ENCODE measurements at places on chromosomes 11 and 22. TPM values are rescaled to one million over a fixed set of nuclear protein-coding genes. Genes with fewer than 3 reads are reported as not detected.

- no peak for DNase-seq
Observed at GRCh38 chr11:64711956-64712362, 11.0 kb downstream of the NRXN2 start.

GRCh38 chr11:69899957-69900821 is 81.0 kb upstream of the FGF3 start:
- no peak for DNase-seq

GRCh38 chr22:33867118-33867866 is 53.0 kb downstream of the LARGE1 start:
- no peak for DNase-seq

DNA sequence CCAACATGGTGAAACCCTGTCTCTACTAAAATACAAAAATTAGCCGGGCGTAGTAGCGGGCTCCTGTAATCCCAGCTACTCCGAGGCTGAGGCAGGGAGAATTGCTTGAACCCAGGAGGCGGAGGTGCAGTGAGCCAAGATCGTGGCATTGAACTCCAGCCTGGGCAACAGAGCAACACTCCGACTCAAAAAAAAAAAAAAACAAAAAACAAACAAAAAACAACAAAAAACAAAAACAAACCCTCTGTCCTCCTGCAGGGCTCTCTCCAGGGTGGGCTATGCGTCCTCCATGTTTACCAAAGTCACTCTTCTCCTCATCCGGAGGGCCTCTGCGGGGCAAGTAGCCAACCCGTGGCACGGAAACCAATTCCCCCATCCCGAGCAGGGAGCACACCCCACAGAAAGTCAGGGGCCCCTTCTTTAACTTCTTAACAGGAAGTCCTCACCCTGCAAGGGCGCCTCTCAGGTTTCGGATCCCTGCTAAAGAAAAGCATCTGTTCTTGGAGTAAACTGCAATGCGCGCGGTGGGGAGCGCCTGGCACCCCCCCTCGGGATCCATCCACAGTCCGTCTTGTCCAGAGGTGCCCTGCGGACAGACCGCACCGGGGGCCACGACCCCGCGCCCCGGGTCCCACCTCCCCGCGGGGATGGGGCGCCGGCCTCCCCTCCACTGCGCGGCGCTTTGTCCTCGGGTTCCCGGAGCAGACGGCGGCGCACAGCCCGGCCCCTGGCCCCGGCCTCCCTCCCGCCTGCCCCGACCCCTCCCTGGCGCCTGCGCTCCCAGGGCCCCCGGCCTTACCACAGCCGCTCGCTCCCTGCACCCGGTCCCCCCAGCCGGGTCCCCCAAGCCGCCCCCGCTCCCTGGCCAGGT is 712 bp downstream of the CERK start:
- DNase-seq: peak; percentile 41

GRCh38 chr11:68010090-68011041 is at the start of gene ALDH3B1:
TSS of gene ALDH3B1 (plus strand) at chr11:68010327. CDS start at chr11:68015298, 4,971 bp downstream.
- no peak for DNase-seq

DNA sequence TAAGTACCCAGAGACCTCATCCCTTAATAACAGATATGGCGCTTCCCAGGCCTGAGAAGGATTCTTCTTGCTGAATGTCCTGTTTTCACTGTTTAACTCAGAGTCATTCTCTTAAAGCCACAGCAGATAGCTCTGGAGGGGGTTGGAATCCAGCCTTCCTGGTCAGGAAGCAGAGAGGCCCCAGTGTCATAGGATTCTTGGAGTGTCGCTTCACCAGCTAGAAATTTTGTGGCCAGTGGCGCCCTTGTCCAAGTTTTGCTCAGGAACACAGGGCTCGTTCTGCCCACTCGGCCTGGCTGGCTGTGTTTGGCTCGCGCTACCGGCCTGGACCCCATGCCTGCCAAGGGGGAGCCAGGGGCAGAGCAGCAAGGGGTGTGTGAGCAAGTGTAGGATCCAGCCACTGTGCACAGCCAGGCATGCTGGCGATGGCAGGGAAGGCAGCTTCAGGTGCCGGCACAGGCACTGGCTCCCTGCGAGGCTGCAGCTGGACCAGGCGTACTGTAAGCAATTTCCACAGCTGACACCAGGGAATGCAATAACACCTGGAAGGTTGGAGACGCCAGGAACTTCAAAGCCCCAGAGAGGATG is 214.8 kb upstream of the SESN3 start:
- no peak for DNase-seq

DNA sequence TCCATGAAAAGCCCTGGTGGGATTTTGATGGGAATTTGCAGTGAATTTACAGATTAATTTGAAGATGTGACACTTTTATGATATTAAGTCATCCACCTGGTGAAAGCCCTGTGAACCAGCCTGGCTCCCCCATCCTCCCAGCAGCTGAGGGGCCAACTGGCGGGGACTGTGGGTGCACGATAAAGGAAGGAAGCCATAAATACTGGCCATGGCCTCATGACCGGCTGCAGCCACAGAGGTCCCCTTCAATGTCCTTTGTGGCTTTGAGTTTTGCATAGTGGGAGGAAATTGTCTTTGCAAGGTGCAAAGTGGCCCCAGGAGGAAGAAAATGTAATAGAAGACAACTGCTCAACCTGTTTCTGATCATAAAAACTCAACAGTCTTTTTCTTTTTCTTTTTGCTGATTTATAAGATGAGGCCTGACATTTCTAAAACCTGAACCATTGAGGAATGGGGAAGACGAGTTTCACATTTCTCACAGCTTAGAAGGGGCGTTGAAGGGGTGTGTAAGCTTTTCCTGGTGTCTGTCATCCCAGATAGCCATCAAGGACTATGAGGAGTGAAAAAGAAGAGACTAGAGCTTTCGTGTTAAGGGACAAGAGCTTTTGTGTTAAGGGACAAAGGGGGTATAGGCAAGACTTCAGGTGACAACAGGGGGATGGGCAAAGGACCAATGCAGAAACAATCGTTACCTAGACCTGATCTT is 6.3 kb upstream of the NDUFV1 start:
- no peak for DNase-seq

DNA sequence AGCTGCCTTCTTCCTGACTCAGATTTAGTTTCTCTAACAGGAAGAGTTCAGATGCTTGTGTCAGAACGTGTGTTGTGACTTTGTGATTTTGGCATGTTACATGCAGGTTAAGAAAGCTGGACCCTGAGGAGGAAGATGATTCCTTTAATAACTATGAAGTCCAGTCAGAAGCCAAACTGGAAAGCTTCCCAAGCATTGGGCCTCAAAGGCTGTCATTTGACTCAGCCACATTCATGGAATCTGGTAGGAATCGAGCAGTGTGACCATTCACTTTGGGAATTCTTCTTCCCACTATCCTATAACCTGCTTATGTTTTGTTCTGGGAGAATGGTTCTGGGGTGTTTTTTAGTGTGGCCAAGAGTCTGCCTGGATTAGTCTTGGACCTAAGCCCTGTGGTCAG is 48.0 kb downstream of the CABIN1 start:
- no peak for DNase-seq

- DNase-seq: no peak
Observed at GRCh38 chr11:88415495-88415894, 78.0 kb upstream of the CTSC start.

DNA sequence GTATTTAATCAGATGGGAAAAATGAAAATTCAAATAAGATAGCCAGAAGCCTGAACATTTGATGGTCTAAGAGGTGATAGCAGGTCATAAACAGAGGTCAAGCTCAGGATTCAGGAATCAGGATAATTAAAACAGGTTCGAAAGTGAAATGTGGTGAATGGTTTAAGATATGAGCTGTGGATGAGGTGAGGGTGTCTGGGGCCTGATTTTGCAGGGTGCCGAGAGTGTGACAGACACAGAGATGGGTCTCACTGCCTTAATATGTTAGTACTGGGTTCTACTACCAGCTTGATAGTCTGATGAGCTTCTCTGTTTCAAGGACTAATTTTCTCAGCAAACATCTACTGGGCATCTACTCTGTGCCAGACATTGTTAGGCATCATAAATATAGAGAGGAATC is 19.9 kb upstream of the EMSY start:
- DNase-seq: no peak

- DNase-seq: no peak
Observed at GRCh38 chr11:31805037-31805628, 6.0 kb downstream of the PAX6 start.

DNA sequence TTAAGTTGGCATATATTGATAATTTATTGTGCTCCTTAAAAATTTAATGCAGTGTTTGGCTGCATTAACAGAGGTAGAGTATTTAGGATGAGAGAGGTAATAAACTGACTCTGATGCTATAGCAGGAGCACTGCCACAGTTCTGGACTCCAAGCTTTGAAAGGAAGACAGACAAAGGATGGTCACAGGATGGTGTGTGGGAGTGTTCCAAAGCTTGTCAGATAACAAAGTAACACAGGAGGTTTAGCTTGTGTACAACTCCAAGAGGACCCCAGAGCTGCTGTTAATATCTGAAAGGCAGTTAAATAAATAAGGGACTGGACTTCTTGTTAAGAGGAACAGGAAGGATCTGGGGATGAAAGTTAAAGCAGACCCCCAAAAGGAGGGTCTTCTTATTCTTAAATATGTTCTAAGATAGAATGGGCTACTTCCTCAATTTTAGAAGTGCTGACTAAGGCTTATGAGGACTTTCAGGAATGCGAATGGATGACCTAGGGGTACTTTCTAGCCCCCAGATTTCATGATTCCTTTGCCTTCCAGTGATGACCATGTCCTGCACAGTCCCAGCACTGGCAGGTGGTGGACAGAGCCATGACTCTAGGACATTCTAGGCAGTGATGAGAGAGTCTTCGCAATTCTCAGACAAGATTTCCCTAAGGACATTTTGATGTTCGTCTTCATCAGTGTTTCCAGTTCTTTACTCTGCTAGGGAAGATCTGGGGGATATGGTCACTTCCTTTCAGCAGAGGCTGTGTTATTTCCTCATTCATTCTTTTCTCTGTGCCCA is 149.1 kb upstream of the RASSF10 start:
- DNase-seq: no peak

- no peak for DNase-seq
Observed at GRCh38 chr11:18171377-18172000, 1.1 kb upstream of the MRGPRX4 start.

DNA sequence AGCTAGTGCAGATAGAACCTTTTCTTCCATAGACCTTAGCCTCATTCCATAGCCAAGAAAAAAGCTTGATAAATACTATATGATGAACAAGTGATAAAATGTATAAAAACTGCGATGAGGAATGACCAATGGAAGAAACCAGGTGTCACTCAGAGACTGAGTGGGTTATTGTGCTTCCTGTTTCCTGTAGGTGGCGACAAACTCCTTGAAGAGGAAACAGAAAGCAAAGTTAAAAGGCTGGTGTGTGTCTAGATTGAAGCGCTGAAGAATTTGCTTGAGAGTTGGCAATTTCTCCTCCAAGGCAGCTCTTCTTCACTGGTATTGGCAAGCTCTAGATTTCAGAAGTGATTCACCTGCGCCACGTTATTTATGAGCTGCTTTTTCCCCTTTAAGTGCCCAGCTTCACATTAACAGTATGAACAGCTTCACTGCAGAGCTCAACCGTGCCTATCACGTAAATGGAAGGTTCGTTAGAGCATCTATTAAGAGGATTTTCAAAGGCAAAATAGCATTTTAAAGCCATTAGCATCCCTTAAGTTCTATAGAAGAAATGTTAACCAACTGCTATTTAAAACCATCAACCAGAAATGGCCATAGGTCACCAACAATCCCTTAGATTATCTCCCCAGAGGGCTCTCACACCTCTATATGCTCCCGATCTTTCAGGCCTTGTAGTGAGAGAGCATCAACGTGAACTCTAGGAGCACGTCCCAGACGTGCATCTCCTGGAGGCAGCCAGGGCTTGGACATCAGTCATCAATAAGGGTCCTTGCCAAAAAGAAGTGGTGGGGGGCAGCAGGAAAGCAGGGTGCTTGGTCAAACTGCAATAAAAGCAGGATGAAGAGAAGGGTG is 179.4 kb downstream of the CADM1 start:
- DNase-seq: peak; percentile 62

- DNase-seq: no peak
Observed at GRCh38 chr11:57511741-57512430, 3.6 kb downstream of the SLC43A1 start.

DNA sequence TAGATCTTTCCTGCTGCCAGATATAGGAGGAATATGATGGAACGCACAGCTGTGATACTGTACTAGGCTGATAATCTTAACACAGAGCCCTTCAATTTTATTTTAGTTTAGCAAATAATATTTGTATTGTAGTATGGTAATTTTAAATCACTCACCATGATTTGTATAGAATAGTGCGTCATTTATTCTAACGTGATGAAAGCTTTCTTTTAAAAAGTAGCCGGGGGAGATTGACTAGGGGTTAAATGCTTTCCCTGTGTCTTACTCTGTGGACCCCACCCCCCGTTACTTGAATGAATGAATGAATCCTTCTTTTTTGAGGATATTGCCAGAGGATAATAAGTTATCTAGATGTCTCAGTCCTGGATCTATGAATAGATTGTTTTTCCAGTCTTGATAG is 72.1 kb downstream of the CECR2 start:
- no peak for DNase-seq

DNA sequence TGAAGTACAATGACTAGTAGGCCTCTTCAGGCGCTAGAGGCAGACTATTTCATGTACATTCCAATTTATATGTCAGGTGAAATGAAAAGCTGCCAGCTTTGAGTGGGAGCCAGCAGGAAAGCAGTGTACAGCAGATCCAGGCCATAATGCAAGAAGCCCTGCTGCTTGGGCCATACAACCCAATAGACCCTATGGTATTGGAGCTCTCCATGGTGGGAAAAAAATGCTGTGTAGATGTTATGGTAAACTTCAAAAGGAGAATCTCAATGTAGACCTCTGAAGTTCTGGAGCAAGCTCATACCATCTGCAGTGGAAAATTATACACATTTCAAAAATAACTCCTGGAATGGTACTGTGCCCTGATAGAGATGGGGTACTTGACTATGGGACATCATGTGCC is 71.5 kb upstream of the CD82 start:
- no peak for DNase-seq

DNA sequence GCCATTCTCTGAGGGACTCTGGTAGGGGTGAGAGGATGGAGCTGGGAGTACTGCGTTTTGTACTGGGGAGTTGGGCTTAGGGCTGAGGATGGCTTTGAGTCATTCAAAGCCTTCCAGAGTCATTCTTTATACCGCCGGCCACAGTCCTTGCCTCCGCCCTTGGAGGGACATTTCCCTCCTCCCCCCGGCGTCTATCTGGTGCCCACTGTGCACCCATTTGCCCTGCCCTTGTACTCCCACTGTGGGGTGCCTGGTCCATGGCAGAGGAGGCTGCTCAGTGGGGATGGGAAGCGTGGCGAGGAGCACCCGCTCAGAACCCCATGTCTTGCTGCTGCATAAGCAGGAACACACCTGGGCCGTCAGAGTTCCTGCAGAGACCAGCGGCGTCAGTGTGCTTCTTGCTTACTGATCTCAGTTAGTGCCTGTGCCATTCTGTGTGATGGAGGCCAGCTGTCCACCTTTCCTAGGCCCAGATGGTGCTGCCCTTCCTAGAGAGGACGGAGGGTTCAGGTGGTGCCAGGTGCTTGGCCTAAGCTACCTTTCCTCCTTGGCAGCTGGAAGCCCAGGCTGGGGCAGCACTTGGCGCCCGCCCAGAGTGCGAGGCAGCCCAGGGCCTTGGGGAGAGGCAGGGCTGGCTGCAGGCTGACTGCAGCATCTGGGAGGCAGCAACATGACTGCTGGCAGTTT is 23.3 kb upstream of the TMEM191C start:
- no peak for DNase-seq

GRCh38 chr11:57751676-57752253 is at the start of gene BTBD18:
TSS of gene BTBD18 (minus strand) at chr11:57751819. CDS start at chr11:57751188, 631 bp downstream.
- no peak for DNase-seq

The RFPL1 gene
- total RNA-seq: not detected

The CECR2 gene
- not detected for total RNA-seq

The NXPE4 gene
- total RNA-seq: not detected

The INS gene
- total RNA-seq: not detected

The PTPRCAP gene
- 129 TPM for total RNA-seq

Data from CD4-positive, alpha-beta T cell (primary cell).